ENCODE measurements at places on chromosomes 3 and 15.

DNA sequence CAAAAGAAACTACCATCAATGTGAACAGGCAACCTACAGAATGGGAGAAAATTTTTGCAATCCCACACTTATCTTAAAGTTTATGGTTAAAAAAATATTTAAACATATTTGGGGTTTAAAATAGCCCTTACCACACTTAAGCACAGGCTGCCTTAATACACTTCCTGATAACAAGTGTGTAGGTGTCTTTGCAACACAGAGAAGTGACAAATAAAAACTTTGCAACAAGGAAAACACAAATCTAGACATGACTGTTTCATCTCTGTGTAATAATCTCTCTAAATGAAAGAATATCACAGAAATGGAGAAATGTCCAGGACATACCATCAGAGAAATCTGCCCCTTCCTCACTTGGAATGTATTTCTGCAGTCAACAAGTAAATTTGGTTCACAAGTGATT is 464.1 kb upstream of the ARHGEF26 start:
- DNase-seq: no peak

GRCh38 chr3:194140520-194141414 is 4.8 kb downstream of the HES1 start:
- DNase-seq: peak; percentile 59

GRCh38 chr15:90184786-90185704 is 16.1 kb upstream of the SEMA4B start:
- no peak for DNase-seq

GRCh38 chr3:8070011-8070410 is 431.6 kb upstream of the LMCD1 start:
- DNase-seq: no peak

DNA sequence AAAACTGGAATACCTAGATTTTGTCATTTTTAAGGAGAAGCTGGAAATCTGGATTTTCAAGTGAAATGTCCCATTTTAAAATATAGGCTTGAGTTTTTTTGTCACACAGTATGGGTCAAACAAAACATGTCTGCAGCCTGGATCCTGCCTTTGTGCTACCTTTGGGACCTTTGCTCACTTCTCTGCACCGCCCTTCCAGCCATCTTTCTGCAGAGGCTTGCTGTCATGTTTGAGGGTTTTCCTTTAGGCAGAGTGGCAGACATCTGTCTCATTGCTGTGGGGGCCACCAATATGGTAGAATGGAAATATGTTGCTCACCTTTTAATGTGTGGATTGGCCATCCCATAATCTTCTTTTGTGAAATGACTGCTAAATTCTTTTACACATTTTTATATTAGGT is 136.3 kb downstream of the EEFSEC start:
- no peak for DNase-seq

DNA sequence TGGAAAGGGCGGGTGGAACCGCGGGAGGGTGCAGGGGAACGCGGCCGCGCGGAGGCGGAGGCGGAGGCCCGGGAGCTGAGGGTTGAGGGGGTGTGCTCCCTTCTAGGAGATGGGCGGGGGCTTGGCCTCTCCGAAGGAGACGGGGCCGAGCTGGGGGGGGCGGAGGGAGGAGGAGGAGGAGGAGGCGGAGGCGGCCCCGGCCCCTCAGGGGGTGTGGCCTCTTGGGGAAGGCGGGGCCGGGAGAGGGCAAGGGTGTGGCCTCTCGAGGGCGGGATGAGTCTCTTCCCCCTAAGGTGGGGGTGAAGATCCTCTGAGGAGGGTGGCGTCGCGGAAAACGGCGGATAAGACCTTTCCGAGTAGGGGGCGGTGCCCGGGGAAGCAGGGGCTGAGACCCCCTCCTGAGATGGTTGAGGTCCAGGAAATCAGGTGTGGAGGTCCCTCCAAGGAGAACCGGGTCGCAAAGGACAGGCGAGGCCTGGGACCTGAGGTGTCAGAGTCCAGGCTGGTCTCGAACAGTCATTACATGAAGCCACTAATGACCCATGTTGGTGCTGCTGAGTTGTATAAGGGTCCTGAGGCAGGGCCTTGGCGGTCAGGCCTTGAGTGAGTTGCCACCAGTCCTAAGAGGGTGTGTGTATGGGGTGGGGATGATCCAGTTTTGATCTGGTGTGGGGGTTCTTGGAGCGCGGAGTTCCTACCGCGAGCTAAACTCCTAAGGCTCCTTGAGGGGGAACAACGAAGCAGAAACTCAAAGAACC is 759 bp downstream of the WDR6 start:
- DNase-seq: peak; percentile 37

DNA sequence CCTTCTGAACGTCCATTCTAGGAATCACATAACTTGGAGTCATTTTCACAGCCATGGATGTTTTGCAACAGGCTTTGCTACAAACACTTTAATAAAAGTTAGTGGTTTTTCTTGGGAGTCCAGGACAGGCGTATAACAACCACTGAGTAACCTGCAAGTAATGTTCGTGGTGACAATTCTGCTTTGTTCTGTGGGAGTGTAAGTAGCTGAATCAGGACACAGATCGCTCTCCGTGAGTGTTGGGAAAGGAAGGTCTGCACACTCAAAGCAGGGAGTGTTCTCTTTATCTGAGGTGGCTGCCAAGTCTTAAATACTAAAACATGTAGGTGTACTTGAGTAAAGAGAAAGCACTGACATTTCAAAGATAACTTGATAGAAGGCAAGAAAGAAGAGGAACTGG is 7.9 kb upstream of the BNC1 start:
- no peak for DNase-seq

GRCh38 chr3:136644212-136644611 is 108.0 kb downstream of the STAG1 start:
- no peak for DNase-seq

GRCh38 chr3:31343075-31343474 is 189.7 kb upstream of the STT3B start:
- DNase-seq: no peak

DNA sequence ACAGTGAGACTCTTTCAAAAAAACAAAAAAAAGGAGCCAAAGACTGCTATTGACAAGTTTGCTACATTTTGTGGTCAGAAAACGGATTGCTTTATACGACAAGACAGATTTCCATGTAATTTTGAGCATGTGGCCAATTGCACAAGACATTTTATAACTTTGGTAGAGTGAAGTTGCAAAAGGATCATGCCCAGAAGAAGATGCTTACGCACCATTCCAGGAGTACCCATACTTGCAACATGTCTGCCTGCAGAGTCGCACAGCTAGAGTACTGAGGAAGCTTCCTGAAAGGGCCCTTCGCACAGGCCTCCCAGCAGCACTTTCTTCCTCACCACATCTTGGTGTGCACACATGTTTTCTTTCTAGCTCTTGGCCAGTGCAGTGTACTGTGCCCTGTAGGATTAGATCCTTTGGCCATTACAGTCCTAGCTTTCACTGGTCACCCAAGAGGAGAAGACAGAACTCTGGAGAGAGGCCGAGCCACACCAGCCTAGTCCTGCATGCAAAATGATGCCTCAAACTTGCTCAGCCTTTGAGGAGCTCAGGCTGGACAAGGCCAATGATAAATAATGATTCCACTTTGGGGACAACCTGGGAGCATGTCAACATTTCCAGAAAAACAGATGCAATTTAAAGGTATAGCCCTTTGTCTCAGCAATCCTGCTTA is 11.7 kb downstream of the CHDH start:
- DNase-seq: no peak

DNA sequence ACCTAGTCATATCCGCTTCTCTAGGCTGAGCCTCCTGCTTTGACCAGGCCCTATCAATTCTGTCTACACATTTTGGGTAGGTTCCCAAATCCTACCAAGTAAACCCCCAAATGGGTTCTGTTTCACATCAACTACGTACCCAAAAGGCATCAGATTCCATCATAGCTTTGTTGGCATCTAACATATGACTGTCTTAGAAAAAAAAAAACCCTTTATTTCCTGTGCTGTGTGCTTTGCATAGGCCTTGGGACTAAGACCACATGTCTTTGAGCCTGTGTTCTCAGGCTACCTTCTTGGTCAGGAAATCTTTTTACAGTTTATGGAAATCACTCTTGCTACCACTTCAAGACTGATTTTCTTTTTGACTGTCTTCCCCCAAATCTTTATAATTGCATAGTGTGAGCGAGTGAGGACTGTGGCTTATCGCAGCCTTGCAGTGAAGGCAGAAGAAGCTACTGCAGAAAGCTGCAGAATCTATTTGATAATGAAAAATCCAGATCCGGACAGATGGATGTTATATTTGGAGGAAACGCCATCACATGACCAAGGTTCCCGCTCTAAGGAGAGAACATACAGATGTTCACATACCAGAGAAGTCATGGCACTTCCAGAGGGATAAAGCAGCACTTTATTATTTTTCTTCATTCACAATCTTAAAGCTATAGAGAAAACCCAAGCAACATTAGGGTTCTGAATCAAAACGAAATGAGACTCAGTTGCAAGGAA is 111.2 kb downstream of the EOMES start:
- no peak for DNase-seq

GRCh38 chr15:68618394-68618793 is 39.6 kb downstream of the CORO2B start:
- DNase-seq: no peak

- no peak for DNase-seq
Observed at GRCh38 chr3:81173514-81173913, 587.9 kb downstream of the GBE1 start.

- no peak for DNase-seq
Observed at GRCh38 chr15:60835974-60836373, 357.0 kb upstream of the ICE2 start.

GRCh38 chr15:71171195-71171594 is 55.9 kb downstream of the THSD4 start:
- no peak for DNase-seq

- DNase-seq: no peak
Observed at GRCh38 chr3:110413266-110413665, 658.4 kb upstream of the NECTIN3 start.

- DNase-seq: no peak
Observed at GRCh38 chr3:10857235-10857634, 41.2 kb downstream of the SLC6A11 start.

DNA sequence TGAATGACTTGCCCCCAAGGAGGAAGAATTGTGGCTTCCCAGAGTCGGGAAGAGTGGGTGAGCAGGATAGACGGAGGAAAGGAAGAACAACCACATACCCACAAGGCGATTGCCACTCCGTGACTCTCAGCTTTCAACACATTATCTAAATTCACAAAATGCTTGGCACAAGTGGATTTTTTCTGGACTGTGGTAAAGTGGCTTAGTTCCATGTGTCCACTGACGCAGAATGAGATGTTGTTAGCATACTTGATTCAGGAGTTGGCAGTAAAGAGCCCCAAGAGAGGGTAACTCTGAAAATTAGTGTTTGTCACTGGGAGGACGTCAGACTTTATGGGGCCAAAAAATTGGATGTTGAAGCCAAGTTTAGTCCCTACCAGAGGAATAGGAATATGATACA is 198.8 kb upstream of the CTNNB1 start:
- no peak for DNase-seq

DNA sequence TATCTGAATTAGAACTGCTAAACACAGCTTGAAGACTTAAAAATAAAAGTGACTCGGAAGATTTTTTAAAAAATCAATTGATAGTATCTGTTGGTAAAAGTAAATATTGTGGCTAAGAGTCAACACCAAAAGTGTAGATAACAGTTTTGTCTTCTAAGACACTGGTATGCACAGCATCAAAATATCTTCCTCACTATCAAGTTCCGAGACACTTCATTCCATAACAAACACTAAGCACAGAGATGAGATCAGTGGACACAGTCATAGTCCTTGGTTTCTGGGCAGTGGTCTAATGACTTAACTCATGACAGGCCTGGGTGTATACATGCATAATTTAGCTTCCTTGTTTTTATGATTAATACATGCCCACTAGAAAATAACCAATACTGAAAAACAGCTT is 63.2 kb downstream of the PXYLP1 start:
- DNase-seq: no peak

- DNase-seq: no peak
Observed at GRCh38 chr3:29561651-29562149, 280.8 kb downstream of the RBMS3 start.

- no peak for DNase-seq
Observed at GRCh38 chr3:115766587-115767482, 143.5 kb downstream of the GAP43 start.

- DNase-seq: no peak
Observed at GRCh38 chr3:178964551-178964950, 107.1 kb downstream of the ZMAT3 start.

DNA sequence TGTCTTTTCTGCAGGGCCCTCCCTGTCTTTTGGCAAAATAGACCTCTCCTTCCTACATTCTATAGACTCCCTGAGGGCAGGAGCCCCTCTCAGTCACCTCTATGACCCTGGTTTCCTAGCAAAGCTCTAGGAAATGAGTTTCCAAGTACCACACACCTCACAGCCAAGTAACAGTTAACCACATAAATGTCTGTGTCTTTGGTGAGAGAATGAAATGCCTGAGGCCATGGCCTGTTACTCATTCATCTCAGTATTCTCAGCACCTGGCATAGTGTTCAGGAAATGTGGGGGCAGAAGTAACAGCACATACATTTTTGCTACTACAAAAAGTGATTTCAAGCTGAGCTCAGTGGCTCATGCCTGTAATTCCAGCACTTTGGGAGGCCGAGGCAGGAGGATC is 21.0 kb downstream of the RFT1 start:
- no peak for DNase-seq

DNA sequence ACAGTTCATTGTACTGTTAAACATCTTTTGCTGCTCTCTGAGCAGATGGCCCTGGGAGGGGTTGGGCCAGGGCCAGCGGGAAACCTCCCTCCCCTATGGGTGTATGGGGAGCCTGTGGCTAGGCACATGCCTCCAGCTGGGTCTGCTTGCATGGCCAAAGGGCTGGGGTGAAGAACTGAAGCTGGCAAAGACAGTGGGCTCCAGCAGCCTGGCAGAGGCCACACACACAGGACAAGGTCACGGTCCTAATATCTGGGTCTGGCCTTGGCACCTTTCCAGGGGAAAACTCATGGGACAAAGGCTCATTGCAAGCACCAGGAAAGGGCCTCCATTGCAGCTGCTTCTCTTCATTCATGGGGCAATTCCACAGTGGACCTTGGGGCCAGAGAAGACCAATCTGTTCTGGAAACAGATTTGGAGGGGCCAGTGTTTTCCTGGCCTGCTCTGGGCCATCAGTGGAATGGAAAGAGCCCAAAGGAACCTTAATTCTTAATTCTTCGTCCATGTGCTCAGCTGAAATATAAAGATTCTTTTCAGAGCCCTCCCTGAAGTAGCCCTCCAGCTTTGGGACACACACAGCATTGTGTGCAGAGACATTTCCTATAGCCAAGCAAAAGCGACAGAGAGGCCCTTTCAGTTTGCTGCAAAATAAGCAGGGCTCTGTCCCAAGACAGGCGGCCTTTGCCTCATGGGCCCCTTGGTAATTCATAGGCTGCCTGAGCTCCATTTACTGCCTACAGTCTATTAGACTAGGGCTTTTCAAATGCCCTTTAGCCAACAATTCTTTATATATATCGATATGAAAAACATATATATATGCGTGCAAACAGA is 11.3 kb upstream of the LIMD1 start:
- DNase-seq: no peak

DNA sequence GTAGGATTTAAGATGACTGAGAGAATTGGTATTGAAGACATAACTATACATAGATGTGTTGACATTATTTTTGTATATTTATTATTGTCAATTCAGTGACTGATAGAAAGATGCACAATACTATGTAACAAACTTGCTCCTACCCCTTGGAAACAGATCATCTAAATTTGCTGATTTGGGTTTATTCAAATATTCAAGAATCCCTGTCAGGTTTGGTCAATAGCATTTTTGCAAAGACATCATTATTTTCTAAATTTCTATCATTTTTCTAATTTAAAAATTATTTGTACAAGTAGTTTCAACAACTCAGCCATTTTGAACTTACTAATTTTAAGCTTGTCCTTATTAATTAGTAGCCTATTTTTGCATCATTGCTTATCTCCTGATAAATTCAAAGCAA is 1463.4 kb downstream of the SI start:
- no peak for DNase-seq

Measured in KG1 (cell line).